ENCODE measurements at places on chromosomes 13 and 19.

- DNase-seq = no peak
Observed at GRCh38 chr13:99404005-99404755, 97.0 kb upstream of the GPR183 start.

DNA sequence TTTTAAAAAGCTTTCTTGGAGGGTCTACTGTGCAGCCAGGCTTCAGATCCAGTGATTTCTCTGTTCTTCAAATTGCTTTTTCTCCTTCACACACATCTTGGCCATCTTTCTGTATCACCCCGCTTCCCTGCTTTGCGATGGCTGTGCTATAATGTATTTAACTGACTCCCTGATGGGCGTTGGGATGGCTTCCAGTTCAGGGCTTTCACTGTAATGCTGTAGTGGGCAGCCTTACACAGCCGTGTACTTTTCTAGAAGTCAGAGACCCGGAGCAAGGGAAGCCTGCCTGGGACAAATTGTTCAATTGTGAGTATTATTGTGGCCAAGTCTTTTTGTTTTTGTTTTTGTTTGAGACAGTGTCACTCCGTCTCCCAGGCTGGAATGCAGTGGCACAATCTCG is 19.4 kb upstream of the PAK4 start:
- DNase-seq = no peak

DNA sequence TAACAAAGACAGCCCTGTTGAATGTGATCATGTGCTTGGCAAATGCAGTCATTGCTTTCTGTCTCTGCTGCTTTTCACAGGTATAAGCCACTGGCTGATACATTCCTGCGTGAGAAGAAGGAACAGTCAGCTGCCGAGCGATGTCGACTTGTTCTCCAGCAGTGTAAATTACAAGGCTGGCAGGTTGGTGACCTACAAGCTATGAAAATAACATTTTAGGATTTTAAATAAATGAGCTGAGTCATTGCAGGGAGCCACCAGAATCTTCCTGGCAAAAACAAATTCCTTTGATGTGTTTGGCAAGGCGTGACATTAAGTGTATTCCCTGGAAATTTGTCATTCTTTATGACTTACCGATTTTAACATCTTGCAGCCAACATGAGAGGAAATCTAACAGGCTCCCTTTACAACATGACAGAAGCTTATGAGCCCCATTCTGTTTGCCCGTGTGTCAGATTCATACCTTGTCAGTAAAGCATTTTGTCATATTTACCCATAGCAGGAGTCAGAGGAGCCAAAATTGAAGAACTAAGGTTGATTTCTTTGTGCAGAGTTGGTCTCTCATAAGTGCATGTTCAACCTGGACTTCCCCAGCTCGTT is 471.4 kb downstream of the MYO16 start:
- no peak for DNase-seq

DNA sequence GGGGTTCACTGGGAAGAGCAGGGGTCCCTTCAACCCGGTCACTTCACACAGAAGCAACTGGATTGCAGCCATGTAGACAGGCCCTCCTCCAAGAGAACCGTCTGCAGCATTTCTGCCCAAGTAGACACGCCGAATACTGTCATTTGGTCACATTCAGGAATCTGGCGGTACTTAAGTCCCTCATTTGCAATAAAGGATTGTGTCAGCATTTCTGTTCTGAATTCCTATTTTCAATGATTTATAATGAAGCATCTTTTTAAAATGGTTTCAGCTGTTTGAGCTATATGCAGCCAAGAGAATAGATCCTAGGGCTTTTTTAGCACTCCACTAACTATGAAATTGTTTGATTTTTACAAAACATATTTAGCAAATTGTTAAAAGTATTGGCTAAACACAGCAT is 143.5 kb upstream of the SOX1 start:
- no peak for DNase-seq

GRCh38 chr13:97921176-97921816 is 32.2 kb upstream of the IPO5 start:
- no peak for DNase-seq

- no peak for DNase-seq
Observed at GRCh38 chr19:5093297-5093928, 124.5 kb downstream of the KDM4B start.

GRCh38 chr13:33058776-33059327 is 42.6 kb downstream of the KL start:
- DNase-seq = no peak

GRCh38 chr13:79432992-79433391 is 26.9 kb upstream of the RBM26 start:
- no peak for DNase-seq

DNA sequence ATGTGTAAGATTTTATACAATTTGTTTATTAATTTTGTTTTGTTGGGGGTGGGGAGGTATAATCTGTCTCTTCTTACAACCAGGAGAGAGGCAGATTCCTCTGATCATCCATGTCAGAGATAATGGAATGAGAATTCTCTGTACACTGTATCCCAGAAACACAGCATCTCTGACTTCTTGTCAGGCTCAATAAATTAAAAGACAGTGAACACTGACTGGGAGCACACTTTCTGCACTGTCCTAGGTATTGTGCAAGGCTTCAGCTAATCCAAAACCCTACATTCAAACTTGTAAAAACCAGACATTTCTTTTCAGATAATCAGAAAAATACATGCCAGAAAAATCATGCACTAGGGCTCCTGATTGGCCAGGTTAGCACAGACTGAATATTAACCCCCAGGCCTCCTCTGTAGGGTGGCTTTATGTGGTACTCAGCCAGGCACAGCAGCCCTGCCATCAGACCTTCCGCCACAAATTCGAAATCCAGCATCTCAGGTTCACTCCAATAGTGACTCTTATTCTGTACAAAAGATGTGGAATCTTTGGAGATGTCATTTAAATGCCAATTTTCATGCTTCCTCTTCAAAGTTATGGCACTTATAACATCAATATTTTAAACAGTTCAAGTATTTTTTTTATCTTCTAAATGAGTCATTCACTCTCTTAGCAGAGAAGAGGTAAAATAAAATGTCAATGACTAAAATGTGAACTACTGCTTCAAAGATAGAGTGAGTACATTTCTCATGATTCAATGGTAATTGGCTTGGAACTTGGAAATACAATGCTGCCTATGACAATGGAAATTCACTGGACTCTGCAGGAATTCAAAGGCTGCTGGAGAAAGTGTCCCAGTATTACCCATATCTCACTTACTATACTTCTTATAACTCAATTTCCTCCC is 211.5 kb downstream of the KLF12 start:
- no peak for DNase-seq

- no peak for DNase-seq
Observed at GRCh38 chr19:31424861-31425620, 75.8 kb upstream of the TSHZ3 start.

DNA sequence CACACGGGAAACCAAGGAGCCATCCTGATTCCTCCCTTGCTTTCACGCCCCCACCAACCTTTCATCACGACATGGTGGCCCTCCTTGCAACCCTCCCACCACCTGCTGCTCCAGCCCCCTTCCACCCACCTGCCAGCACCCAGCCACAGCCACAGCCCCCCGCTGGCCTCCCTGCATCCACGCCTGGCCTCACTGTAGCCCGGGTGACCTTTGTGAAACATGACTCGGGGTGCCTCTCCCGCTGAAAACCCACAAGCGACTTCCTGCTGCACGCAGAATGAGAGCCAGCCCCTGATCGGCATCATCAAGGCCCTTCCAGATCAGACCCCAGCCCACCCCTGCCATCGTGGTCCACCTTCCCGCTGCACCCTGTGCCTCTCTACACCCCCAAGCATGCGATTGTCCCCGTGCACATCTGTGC is 14.9 kb downstream of the POP4 start:
- no peak for DNase-seq

- no peak for DNase-seq
Observed at GRCh38 chr13:34214686-34215085, 396.7 kb downstream of the RFC3 start.

DNA sequence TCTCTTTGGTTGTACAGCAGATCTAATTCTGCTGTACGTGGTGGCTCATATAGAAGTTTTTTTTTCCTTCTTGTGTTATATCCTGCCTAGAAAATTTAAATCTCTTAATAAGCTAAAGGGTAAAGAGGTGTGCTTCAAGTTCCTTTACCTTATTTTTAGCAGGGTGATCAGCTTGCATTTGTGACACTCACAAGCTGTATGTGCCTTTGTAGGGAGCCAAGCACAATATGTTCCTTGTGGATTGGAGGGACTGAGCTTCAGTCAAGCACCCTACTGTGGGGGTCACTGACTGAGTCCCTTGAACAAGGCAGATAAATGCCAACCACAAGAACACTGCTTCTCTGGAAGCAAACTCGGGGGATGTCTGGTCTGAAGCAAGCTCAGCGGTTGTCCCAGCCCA is 12.6 kb upstream of the ERICH6B start:
- no peak for DNase-seq

DNA sequence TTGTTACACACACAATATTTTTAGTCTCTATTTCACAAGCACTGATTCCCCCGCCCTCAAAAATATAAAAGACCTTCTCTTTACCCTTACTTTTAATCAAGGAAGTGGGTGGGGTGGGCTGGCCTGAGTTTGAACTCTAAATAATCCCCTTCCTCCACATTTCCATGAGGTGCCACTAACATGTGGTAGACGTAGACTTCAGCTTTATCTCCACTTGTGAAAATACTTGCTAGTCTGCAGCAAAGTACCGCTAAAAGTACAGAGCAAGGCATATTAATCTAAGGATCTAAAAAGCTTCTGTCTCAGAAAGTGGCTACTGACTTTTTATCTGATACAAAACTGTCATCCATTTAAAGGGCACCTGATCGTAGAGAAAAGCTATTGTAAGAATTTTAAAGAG is 739.6 kb upstream of the SLC10A2 start:
- no peak for DNase-seq

DNA sequence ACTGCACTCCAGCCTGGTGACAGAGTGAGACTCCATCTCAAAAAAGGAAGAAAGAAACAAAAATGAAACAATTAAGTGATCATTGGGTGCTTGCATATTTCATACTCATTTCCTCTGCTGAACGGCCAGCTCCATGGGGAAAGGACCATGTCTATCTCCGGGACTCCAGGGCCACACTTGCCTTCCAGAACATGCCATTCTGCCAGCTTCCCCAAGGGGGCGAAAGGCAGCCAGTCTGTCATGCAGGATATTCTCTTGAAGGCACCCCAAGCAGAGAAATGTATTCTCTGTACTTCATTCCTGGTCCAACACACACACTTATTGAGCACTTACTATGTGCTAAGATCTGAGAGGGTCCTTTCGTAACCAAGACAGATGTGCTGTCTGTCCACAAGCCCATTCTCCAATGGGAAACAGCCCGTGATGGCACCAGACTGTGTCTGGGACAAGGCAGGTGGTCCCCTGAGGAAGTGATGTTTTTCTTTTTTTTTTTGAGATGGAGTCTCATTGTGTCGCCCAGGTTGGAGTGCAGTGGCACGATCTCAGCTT is 10.2 kb upstream of the CARM1 start:
- DNase-seq = no peak

- DNase-seq = no peak
Observed at GRCh38 chr13:60134376-60134775, 29.4 kb downstream of the DIAPH3 start.

- DNase-seq = no peak
Observed at GRCh38 chr13:27137759-27138158, 33.9 kb downstream of the USP12 start.

DNA sequence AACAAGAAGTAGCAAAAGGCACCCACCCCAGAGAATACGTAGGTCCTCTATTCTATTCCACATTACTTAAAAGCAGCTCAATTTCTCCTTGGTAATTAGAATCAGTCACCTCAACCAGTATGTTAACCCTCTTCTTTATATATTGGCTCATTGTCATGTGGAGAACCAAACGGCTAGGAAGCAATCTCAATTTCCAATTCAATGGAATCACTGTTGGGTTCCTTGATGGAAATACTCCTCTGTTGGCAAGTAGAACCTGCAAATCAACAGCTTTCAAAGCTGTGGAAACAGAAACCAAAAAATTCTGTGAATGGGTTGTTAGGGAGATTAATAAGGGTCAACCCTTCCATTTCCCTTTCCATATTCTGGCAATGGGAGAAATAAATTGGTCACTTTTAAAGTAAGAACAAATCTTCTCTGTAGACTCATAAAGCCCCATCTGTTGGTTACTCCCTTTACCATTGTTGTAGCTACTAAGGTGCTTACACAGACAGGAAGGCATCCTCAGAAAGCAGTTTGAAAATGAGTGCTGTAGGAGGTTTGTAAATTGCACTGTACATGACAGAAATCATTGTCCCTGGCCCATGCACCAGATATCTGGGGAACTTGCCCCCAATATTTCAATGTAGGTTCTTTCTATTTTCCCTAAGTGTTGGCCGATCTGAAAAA is 138.6 kb upstream of the UFM1 start:
- DNase-seq = no peak

DNA sequence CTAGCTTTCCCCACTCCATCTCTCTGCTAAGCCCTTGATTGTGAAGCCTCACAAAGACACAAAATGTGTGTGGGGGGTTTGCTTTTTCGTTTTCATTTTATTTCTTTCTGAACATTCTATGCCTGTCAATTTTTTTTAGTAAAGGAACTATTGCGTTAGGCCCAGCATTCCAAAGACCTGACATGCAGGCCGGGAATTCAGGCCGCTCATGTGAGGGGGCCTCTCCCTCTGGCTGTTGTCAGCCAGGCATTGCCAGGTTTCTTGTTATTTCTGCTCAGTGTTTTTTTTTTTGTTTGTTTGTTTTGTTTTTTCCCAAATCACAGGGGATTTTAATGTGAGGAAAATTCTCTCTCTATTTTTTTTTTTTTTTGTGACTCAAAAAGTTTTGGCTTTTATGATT is 10.3 kb upstream of the MEDAG start:
- DNase-seq = no peak

GRCh38 chr19:57773488-57773887 is 4.0 kb downstream of the ZNF586 start:
- DNase-seq = no peak

DNA sequence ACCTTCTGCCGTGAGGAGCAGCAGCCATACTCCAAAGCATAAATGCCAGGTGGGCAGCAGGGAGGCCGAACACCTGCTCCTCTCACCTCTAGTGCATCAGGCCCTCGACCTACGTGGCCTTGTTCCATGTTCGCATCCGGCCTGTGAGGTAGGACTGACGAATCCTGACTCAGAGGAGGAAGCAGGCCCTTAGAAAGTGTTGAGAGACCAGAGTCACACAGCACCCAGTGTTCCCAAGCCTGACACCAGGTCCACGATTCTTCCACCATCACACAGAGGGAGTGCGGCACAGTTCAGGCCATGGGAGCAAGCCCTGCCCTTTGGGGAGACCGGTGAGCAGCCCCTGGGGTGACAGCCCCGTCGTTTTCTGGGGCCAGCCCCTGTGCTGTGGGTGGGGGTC is 14.7 kb downstream of the ATP12A start:
- DNase-seq = no peak

GRCh38 chr13:93547886-93548285 is 321.3 kb downstream of the GPC6 start:
- no peak for DNase-seq

DNA sequence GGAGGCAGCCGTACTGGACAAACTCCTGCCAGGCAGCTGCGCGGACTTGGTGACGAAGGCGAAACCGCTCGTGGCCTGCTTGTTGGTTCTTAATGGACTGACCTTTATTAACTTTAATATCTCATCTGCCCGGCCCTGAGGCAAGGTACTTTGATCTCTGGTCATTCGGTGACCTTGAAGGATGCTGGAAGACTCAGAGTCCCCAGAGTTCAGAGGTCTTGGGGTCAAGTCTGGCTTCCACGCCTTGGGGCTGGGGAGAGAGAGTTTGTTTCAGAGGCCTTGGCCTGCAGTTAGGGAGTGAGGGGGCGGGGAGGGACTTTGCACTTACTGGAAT is 9.6 kb upstream of the EMC10 start:
- no peak for DNase-seq
